Activated CD4-positive, alpha-beta T cell treated with anti-CD3 and anti-CD28 coated beads, Interleukin-2, amount 10 ng/mL, durations not matched to agents 24 days and 14 days (primary cell): ENCODE measurements at places on chromosomes 3 and 15. TPM values are rescaled to one million over a fixed set of nuclear protein-coding genes. Genes with fewer than 3 reads are reported as not detected.
A peak's percentile ranks its signal among the peaks of the same experiment; 100 is the strongest.

EDC3 gene
- 45.7 and 50.2 TPM in 2 replicates for total RNA-seq

GADL1 gene
- not detected in 2 replicates for total RNA-seq

SAXO2 gene
- 1.1 and 1.8 TPM in 2 replicates for total RNA-seq

- H3K27me3 ChIP-seq: no peaks in the 10 kb centered on the region
- H3K4me1 ChIP-seq: peaks cover 62% of the 10 kb centered on the region
- DNase-seq: no peak
Measured at GRCh38 chr3:16369276-16369675, 104.3 kb downstream of the OXNAD1 start.

DNA sequence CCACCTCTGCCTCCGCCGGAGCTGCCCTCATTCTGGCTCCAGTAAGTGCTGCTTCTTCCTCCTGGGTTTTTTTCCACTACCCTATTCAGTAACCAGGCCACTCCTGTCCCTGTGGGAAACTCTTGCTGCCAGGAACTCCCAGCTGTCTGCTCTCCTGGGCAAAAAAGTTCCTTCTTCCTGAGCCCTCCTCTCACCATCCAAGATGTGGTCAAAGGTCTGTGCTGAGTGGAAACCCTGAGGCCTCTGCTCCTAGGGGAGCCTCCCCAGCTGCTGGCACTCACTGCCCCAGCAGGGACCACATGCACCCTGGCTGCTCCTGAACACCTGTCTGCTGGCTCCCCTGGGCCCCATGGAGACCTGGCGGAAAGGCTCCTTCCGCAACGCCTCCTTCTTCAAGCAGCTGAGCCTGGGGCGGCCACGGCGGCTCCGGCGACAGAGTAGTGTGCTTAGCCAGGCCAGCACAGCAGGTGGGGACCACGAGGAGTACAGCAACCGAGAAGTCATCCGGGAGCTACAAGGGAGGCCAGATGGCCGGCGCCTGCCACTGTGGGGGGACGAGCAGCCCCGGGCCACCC, 454 bp downstream of the C15orf62 start:
- H3K36me3 ChIP-seq: peaks cover 21% of the 10 kb centered on the region
- no peak for DNase-seq
- no peaks in the 10 kb centered on the region for H3K27me3 ChIP-seq
- H3K4me3 ChIP-seq: peak overlapping the region; percentile 63

- H3K4me1 ChIP-seq: no peaks in the 10 kb centered on the region
- H3K36me3 ChIP-seq: no peaks in the 10 kb centered on the region
- peaks cover 16% of the 10 kb centered on the region for H3K27me3 ChIP-seq
- H3K4me3 ChIP-seq: no peak overlapping the region
- peak; percentile 34 for DNase-seq
Measured at GRCh38 chr3:17833786-17834559, 91.5 kb upstream of the TBC1D5 start.

DNA sequence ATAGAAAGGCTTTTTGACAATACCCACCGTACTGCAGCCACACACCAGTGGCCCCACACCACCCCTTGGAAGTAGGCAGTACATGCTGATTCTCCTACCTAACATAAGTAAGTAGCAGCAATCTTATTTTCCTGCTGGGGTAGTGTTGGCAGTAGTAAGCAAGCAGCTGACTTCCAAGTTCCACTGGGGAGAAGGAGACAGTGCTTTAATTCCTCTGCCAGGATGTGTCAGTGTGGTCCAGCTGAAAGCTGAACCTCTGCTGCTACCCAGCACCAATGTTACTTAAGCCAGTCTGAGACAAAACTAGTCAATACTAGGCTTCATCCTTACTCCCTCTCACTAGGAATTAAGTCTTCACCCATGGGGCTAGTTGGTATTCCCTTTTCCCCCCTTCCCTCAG, 74.7 kb downstream of the DZIP3 start:
- no peak for DNase-seq
- H3K27ac ChIP-seq: no peak overlapping the region
- H3K4me1 ChIP-seq: peaks cover 10% of the 10 kb centered on the region
- no peak overlapping the region for H3K4me3 ChIP-seq
- peaks cover 12% of the 10 kb centered on the region for H3K36me3 ChIP-seq

GRCh38 chr3:63364910-63365309, 86.8 kb downstream of the SYNPR start:
- H3K27me3 ChIP-seq: no peaks in the 10 kb centered on the region
- no peak overlapping the region for H3K4me3 ChIP-seq
- DNase-seq: no peak
- no peaks in the 10 kb centered on the region for H3K4me1 ChIP-seq
- no peak overlapping the region for H3K27ac ChIP-seq

- peaks cover 20% of the 10 kb centered on the region for H3K4me1 ChIP-seq
- H3K4me3 ChIP-seq: peak overlapping the region; percentile 60
- peaks cover 1% of the 10 kb centered on the region for H3K36me3 ChIP-seq
Measured at GRCh38 chr15:70023064-70023768, 74.5 kb downstream of the TLE3 start.

GRCh38 chr3:126547721-126548120, 11.0 kb downstream of the C3orf22 start:
- H3K4me3 ChIP-seq: no peak overlapping the region
- no peak overlapping the region for H3K27ac ChIP-seq
- no peaks in the 10 kb centered on the region for H3K4me1 ChIP-seq

DNA sequence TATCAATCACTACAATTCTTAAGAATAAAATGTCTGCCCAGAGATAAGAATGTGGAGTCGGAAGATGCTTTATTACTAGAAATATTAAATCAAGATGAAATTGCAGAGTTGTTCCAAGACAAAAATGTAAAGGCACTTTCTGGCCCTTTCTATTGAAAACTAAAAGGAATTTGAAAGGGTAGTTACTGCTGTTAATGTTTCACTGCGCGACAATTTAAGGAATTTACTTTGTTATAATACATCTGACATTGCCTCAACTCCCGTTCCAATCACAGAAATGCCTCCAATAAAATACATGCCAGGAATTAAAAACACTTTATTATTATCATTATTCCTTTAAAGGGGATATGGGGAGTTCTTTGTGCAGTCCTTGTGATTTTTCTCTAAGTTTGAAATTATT, 26.4 kb downstream of the RSL24D1 start:
- no peaks in the 10 kb centered on the region for H3K27me3 ChIP-seq
- H3K4me1 ChIP-seq: no peaks in the 10 kb centered on the region
- no peak overlapping the region for H3K27ac ChIP-seq
- H3K36me3 ChIP-seq: peaks cover 6% of the 10 kb centered on the region
- no peak overlapping the region for H3K4me3 ChIP-seq

GRCh38 chr3:188323067-188323842, 169.3 kb downstream of the LPP start:
- H3K4me3 ChIP-seq: peak overlapping the region; percentile 64
- peak; percentile 87 for DNase-seq
- H3K27me3 ChIP-seq: no peaks in the 10 kb centered on the region
- peak overlapping the region; percentile 90 for H3K27ac ChIP-seq
- peaks cover 28% of the 10 kb centered on the region for H3K36me3 ChIP-seq

C2CD4A gene
- 0.05 and 0.24 TPM in 2 replicates for total RNA-seq

SHC4 gene
- 20.4 and 21.2 TPM in 2 replicates for total RNA-seq

DNA sequence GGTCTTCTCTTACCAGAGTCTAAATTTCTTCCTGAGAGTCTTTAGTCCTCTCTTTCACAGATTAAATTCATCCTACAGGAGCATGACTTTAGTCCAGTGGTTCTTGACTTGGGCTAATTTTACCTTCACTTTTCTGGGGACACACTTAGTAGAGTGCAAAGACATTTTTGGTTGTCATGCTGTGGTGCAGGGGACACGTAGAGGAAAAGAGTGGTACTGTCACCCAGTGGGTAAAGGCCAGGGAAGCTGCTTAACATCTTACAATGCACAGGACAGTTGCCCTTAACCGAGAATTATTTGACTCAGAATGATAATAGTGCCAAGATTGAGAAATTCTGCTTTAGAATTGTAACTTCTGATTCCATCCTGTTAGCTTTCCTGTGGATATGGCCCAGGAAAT, 772.5 kb upstream of the GRM7 start:
- H3K4me3 ChIP-seq: no peak overlapping the region
- H3K4me1 ChIP-seq: no peaks in the 10 kb centered on the region
- no peak for DNase-seq
- no peak overlapping the region for H3K27ac ChIP-seq

ZNF80 gene
- 0.19 and 0.21 TPM in 2 replicates for total RNA-seq

DNA sequence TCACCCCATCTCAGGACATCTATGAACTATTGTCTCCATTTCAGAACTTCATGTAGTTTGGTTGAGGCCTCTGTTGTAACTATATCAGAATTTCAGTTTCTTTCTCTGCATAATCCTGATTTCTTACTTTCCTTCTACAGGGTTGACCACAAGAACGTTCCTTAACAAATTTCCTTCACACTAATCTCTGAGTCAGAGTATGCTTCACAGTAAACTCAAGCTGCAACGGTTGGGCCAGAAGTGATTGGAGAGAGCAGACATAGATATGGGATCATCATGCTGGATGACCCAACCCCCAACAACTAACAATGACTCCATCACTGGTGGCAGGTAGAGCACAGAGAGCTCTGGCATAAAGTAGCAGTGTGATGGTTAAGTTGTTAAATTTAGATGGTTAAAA, 128.8 kb upstream of the OSTN start:
- DNase-seq: no peak
- no peak overlapping the region for H3K4me3 ChIP-seq
- no peak overlapping the region for H3K27ac ChIP-seq
- no peaks in the 10 kb centered on the region for H3K27me3 ChIP-seq
- H3K4me1 ChIP-seq: no peaks in the 10 kb centered on the region

DNA sequence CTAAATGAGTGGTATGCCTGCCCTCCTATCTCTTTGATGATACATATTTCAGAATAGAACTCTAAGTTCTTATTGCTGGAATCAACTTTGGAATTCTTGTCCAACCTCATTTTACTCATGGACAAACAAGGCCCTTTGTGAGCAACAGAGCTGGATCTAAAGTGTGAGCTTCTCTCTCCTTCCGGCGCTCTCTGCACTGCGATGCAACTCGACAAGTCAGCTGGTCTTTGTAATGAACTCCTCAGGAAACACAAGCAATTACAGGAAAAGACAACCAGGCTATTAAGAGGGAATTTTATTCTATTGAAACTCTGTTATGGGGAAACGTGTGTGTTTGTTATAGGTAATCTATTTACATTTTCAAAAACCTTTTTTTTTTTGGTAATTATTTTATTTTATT, 20.3 kb upstream of the NRROS start:
- peaks cover 11% of the 10 kb centered on the region for H3K4me1 ChIP-seq
- no peak overlapping the region for H3K4me3 ChIP-seq
- no peak overlapping the region for H3K27ac ChIP-seq

- H3K4me1 ChIP-seq: no peaks in the 10 kb centered on the region
- DNase-seq: no peak
- no peak overlapping the region for H3K27ac ChIP-seq
- H3K4me3 ChIP-seq: no peak overlapping the region
Measured at GRCh38 chr3:167941234-167941995, 154.3 kb downstream of the GOLIM4 start.

DNA sequence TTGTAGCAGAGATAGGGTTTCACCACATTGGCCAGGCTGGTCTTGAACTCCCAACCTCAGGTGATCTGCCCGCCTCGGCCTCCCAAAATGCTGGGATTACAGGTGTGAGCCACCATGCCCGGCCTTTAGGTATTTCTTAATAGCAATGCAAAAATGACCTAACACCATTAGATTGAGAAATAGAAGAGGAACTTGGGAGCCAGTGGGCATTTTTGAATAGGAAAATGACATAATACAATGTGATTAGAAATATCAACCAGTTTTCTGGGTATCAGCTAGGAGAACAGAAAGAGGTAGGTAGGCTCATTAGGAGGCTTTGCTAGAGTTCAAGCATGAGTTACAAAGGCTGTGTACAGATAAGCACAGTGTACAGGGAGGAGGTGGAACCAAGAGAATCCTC, 101.8 kb upstream of the TBC1D5 start:
- H3K4me1 ChIP-seq: no peaks in the 10 kb centered on the region
- peaks cover 9% of the 10 kb centered on the region for H3K27me3 ChIP-seq
- no peak overlapping the region for H3K27ac ChIP-seq

CPEB1 gene
- total RNA-seq: 0.12 TPM in 1 of 2 replicates, not detected in the other

DNA sequence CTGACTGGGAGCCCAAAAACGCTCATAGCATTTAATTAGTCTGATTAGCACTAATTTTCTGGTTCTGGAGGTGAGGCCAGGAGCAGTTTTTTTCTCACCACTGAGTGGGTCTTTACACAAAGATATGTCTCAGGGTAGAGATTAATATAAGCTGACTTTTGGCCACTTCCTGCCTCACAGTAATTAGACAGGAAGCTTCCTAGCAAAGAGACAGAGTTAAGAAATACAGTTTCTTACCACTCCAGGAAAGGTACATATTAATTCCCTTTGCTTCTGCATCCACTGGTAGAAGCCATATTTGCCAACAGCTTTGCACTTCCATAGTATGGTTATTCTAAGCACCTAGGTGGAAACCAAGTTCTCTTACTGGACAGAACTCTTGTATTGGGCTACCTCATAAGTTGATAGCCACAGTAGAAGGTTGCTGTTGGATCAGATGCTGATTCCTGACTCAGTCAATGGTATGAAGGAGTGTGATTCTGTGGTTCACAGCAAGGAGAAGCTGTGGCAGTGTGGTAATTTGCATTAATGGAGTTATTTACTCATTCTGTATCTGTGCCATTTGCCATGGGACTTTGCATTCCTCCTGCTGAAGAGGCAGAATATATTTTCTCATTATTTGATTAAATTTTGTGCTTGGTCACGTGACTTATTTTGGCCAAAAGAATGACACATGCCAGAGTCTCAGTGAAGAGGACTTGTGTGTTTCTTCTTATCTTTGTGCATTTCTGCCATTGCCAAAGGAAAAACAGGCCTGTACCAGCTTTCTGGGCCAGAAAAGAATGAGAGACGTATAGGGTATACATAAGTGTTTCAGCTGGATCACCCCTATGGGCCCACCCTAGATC, 17.5 kb upstream of the ZBTB20 start:
- no peaks in the 10 kb centered on the region for H3K27me3 ChIP-seq
- peaks cover 28% of the 10 kb centered on the region for H3K4me1 ChIP-seq
- H3K27ac ChIP-seq: no peak overlapping the region
- no peak overlapping the region for H3K4me3 ChIP-seq
- no peaks in the 10 kb centered on the region for H3K36me3 ChIP-seq
- peak; percentile 52 for DNase-seq

CASR gene
- not detected in 2 replicates for total RNA-seq
